ENCODE measurements at places on chromosomes 2 and 18.

DNA sequence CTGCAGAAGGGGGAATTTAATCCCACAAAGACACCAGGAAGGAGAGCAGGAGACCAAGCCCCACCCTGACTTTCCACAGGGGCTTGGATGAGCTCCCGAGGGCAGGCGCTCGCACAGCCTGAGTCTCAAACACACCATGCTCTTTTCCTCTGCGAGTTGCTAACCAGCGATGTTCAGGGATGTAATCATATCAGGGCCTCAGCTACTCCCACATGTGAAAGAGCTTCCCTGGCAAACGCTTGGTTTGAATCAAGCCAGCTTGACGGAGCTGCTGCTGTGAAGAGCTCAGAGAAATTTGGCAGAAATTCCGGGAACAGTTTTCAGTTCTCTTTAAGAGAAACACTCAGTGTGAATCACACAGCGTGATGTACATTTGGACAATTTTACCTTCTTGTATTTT is 385.8 kb downstream of the GALR1 start:
- no peak for DNase-seq

GRCh38 chr18:49597157-49597931 is 35.5 kb downstream of the LIPG start:
- DNase-seq, result no peak

DNA sequence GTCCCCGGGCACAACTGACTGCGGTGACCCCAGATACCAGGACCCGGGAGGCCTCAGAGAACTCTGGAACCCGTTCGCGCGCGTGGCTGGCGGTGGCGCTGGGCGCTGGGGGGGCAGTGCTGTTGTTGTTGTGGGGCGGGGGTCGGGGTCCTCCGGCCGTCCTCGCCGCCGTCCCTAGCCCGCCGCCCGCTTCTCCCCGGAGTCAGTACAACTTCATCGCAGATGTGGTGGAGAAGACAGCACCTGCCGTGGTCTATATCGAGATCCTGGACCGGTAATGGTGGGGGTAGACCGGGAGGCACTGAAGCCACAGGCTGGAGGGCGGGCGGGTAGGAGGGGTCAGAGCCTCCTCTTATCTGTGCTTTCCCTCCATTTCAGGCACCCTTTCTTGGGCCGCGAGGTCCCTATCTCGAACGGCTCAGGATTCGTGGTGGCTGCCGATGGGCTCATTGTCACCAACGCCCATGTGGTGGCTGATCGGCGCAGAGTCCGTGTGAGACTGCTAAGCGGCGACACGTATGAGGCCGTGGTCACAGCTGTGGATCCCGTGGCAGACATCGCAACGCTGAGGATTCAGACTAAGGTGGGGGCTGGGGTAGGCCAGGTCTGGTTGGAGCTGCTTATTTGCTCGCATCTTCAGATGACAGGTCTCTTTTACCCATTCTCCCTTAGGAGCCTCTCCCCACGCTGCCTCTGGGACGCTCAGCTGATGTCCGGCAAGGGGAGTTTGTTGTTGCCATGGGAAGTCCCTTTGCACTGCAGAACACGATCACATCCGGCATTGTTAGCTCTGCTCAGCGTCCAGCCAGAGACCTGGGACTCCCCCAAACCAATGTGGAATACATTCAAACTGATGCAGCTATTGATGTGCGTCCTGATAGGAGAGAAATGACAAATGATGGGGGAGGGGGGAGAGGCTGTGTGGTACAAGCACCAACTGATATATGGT is 780 bp downstream of the HTRA2 start:
- peak; percentile 32 for DNase-seq

DNA sequence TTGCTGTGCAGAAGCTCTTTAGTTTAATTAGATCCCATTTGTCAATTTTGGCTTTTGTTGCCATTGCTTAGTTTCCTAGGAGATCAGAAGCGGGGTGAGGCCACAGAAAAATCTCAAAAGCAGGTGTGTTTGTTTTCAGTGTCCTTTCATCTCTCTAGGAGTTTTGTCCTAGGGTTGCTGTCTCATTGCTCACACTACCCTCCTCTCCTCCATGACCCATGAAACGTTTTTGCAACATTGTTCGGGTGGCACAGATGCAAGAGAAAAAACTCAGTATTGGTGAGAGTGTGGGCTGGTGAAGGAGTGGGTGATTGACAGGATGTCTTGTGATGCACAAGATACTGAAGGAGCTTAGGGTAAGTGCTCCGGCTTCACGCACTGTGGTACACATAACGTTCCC is 103.6 kb downstream of the LYPD1 start:
- no peak for DNase-seq

DNA sequence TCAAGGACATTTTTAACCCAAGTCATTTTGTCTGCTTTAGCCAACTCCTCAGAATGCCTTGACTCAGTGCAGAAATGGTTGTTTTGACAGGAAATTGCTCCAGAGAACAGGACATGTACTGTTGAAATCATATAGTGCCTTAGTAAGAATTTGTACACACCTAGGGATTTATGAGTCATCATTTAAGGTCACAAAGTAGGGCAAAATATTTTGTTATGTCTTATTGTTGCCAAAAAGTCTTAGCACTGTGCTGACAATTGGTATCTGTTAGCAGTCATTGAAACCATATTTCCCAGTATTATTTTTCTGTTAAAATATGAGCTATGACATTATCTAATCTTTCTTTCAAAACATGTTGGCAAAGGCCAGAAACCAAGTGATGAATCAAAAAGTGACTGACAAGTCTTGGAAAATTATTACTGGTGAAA is 104.5 kb downstream of the OSBPL6 start:
- DNase-seq, result no peak

DNA sequence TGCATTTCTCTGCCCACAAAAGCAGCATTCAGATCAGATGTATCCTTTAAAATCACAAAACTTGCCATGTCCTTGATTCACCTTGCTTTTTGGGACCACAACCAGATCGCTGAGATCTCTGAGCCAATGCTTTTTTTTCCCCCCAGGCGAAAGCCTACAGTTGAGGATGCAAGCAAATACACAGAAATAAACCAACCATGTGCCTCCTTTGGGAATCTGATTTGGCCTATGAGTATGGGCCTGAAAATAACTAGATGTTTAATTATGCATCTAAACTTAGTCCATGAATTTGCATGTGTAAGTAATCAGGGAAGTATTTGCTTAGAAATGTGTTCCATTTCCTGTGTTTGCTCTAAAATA is 49.7 kb upstream of the CDC42EP3 start:
- no peak for DNase-seq

GRCh38 chr2:159907909-159908308 is 109.9 kb upstream of the CD302 start:
- DNase-seq, result no peak

GRCh38 chr2:14297340-14297739 is 335.2 kb upstream of the LRATD1 start:
- DNase-seq, result no peak

DNA sequence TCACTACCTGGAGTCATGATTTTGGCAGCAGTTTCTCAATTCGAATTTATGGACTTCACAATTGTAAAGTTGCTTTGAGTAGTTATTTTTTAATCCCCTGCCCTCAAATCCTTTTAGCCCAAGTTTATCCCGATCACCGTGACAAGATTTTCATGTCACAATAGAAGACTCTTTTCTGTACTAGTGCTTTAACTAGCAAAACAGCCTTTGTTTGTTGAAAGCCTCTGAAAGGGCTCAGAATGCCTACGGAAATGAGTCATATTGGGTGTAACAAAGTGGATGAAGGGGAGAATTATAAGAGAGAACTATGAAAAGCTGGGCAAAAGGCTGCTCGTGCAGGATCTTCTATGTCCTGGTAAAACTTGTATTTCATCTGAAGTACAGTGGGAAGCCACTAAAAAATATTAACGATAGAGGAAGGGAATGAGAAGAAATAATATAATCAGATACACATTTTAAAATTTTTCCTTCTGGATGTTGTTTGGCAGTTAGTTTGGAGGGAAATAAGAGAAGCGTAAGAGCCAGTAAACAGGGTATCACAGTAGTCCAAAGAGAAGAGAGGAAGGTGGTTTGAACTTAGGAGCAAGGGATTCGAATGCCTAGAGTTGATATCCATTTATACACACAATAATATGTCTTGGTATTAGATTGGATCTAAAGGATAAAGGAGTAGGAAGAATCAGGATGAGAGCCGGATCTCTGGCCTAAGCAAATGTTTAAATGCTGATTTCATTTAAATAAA is 114.9 kb downstream of the GALNT13 start:
- DNase-seq, result no peak

GRCh38 chr2:100276716-100277115 is 45.6 kb downstream of the LONRF2 start:
- DNase-seq, result no peak

DNA sequence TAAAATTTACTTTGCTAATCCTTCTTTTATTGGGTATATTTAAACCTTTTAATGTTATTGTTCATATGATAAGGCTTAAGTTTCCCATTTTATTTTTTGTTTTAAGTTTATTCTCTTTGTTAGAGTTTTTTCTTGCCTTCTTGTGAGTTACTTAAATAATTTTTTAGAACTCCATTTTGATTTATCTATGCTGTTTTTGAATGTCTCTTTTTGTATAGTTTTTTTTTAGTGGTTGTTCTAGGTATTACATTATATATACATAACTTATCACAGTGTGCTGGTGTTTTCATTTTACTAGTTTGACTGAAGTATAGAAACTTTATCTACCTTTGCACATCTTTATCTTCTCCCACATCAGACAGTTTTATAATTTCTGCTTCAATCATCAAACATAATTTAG is 49.4 kb upstream of the TGFA start:
- no peak for DNase-seq

GRCh38 chr2:157835425-157835824 is 40.7 kb downstream of the ACVR1 start:
- no peak for DNase-seq

GRCh38 chr2:68722712-68723111 is 11.9 kb upstream of the ARHGAP25 start:
- DNase-seq, result no peak

DNA sequence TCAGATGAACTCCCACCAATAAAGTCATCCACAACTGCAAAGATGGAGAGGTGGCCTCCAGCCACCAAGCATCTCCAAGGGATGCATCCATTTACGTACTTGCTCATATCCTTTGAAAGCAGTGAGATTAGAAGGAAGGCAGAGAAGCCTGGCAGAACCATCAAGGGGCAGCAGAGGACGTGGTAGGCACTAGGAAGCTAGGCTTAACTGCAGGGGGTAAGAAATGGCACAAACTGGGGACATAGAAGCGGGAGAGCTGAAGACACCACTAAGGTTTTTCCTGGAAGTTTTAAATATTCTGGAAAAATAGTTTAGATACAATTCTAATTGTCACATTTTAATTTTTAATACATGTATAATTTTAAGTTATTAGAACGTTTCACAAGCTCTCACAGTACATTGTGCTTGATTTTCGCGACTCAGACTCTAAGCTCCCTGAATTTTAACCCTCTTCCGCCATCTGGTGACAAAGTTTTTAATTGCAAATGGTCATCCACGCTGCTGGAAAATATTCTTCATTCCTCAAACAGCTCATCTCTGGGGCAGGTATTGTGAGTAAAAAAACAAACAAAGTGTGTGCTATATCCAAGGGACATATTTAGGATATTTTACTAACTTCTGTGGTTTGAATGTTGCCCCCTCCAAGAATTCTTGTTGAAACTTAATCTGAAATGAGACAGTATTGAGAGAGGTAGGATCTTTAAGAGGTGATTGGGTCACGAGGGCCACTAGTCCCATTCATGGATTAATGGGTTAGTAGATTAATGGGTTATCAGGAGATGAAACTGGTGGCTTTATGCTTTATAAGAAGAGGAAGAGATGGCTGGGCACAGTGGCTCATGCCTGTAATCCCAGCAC is 1.6 kb upstream of the PSTPIP2 start:
- peak; percentile 47 for DNase-seq

DNA sequence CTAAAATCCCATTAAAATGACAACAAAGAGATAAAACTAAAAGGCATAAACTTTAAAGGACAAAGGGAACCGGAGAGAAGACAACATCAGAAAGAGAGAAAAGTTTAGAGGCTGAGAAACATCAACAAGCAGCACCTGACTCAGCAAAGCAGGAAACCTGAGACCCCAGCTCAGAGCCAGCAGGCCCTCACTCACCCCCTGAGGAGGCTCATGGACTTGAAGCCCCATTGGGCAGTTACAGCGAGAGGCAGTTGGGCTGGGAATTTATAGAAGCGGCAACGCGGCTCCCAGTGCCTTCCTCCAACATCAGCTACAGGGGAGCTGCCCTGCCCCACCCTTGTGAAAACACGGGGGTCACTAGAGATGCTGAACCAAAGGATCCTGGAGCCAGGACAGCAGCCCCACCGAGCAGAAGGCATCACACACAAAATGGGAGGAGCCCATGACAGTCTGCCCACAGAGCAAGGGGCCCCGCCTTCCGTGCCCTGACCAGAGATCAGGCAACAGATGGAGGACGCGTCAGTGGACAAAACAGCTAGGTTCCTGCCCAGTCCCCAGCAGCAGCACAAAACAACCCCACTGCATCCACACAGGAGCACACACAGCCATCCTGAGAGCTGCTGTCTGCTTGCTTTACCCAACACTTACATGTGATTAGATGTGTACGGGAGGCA is 52.7 kb downstream of the CMPK2 start:
- DNase-seq, result no peak

DNA sequence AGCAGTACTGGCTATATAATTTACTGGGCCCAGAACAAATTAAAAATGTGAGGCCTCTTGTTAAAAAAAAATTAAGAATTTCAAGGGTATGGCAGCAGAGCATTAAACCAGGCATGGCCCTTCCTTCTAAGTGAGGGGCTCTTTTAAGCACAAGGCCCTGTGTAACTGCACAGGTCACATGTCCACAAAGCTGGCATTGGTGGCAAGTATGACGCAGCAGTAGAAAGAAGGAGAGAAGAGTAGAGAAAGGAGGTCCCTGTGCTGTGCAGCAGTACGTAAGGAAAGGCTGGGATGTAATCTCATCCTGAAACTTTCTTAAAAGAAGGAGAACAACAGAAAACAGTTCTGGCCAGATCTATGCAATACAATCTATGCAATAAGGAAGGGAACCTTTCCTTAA is 51.2 kb downstream of the MBD2 start:
- no peak for DNase-seq

- peak; percentile 45 for DNase-seq
Observed at GRCh38 chr2:39513641-39514094, 76.6 kb upstream of the MAP4K3 start.

DNA sequence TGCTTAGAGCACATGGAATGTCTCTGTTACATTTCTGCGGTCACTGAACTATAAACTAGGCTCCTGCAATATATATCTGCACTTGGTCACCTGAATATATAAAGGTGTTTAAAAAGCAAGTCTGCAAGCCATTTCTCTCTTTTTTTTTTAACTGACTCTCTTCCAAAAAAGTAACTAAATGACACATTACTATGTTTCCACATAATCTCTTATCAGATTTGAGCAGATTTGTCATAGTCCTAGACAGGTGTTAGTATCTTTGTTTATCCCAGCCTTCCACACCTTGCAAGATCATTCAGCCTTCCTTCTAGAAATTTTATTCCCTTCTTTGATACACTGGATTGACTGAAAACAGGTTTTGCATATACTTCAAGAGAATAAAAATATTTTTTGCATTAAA is 86.7 kb upstream of the KLF7 start:
- no peak for DNase-seq

DNA sequence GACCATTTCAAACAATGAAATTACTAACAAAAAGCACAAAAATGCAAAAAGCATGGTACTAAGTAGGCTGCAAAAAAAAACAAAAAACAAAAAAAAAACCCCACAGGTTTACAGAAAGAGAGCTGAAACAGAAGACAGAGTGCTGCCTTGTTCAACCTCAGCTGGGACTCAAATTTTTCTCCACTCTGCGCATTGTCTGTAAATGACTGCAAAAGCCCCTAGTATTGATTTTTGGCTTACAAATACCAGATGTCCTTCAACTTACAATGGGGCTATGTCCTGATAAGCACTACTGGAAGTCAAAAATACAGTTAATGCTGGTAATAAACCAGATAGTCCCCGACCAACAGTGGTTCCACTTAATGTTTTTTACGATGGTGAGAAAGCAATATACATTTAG is 42.2 kb downstream of the UBE2E3 start:
- no peak for DNase-seq
